ENCODE measurements at places on chromosomes 6 and 20.
A peak's percentile ranks its signal among the peaks of the same experiment; 100 is the strongest.

DNA sequence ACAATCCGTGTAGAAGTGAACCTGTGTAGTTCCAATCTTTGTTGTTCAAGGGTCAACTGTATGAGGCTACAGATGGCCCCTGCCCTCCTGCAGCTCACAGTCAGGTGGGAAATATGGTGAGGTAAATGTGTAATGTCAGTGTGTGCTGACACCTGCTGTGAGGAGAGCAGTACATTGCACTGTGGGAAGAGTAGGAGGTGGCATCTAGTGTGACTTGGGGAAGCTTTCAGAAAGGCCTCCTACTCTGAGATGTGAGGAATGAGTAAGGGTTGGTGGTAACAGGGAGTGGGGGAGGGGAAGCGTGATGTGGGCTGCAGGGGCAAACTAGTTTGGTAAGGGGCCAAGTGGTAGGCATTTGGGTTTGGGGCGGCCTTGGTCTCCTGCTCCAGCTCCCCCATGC is 188.8 kb downstream of the FARS2 start:
- DNase-seq, result no peak

DNA sequence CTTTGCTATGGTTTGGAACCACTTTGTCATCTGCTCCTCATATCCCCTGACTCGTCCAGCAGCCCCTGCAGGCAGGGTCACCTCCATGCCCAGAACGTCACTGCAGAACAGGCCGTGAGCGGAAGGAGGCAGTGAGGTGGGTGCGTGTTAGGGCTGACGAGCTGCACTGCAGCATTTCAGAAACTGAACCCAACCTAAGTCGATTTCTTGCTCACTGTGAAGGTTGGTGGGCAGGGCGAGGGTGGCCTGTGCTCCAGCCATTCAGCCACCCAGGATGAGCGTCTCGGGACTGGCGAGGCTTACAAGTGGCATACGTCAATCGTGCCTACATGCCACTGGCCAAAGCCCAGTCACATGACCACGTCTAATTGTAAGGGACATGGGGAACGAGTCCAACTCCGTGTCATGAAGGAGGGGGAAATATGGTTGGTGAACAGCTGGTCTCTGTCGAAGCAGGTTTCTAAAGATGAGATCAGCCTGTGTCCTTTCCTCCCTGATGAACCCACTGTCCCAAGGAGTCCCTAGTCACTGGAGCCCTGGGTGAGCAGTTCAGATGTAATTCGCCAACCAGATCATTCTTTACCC is 289.1 kb downstream of the TAF4 start:
- no peak for DNase-seq

- no peak for DNase-seq
These were observed 274.1 kb downstream of the CLIC5 start for GRCh38 chr6:45741437-45742171.

DNA sequence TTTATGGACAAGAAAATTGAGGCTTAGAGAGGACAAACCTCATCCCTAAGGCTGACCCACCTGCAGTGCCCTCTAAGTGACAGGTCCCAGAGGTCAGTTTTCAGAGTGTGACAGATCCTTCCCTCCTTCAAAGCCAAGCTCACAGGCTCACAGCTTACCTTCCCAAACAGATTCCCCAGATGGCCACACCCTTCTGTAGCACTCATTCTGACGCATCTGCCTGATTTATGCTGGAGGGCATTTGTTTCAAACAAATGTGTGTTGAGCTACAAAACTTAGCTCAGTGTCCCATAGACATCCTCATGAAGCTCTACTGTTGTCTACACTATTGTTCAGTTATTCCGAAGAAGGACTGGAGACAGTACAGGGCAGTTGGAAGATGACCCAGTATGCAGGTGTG is 60.6 kb upstream of the RIN2 start:
- DNase-seq, result no peak

GRCh38 chr6:150606647-150607328 is 7.1 kb downstream of the PLEKHG1 start:
- no peak for DNase-seq

DNA sequence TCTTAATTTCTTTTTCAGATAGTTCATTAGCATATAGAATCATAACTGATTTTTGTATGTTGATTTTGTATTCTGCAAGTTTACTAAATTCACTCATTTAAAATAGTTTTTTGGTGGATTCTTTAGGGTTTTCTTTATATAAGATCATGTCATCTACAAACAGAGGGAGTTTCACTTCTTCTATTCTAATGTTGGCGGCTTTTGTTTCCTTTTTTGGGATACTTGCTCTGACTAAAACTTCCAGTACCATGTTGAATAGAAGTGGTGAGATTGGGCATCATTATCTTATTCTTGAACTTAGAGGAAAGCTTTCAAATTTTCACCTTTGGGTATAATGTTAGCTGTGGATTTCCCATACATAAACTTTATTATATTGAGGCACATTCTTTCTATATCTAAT is 296.9 kb downstream of the BCKDHB start:
- no peak for DNase-seq

DNA sequence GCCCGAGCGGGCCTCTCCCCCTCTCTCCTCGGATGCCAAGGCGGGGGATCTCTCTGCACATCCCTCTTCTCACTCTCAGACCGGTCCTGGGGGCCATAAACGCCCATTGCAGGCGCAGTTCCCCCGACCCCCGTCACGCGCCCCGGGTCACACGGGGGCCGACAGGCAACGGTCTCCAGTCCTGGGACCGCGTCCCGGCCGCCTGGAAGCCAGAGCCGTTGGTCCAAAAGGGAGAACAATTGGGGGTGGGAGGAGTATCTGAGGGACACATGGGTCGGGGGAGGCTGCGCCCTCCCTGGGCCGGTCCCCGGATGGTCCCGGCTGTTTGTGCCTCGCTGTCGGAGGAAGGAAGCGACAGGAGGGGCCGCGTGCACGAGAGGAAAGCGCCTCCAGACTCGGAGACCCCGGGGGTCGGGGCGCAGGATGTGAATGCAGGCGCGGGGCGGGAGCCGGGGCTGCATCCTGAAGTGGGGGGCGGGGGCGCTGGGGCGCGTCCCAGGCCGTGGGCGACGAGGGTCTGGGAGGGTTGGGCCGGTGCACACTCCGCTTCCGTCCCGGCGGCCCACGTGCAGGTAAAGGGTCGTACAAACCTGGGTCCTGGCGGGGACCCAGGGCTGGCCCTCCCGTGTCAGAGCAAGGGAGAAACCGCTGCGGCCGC is 903 bp downstream of the SLC4A11 start:
- no peak for DNase-seq

DNA sequence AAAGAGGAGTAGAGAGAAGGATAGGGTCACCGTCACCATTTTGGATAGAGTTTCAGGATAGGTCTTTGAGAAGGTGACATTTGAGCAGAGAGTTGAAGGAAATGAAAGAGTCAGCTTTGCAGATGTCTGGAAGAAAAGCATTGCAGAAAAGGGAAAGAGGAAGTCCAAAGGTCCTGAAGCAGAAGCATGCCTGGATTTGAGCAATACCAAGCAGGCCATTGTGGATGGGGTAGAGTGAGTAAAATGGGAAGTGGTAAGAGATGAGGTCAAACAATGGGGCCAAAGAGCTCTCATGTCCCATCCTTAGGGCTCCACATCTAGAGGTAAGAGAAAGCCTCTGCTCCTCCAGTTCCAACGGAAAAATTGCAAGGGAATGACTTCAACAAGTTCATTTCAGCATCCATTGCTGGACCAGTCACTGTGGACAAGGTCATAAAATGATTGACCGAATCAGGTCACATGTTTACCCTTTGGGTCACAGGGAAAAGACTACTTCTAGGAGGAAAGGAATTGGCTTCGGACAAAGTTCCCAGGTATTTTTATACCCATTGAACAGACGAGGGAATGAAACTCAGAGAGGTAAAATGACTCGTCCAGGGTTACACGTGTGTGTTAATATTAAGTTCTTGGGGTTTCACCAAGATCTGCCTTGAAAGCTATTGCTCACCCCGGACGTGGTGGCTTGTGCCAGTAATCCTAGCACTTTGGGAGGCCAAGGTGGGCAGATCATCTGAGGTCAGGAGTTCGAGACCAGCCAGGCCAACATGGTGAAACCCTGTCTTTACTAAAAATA is 6.6 kb upstream of the SAMHD1 start:
- no peak for DNase-seq

GRCh38 chr6:116402108-116402937 is 31.6 kb downstream of the DSE start:
- DNase-seq, result no peak

DNA sequence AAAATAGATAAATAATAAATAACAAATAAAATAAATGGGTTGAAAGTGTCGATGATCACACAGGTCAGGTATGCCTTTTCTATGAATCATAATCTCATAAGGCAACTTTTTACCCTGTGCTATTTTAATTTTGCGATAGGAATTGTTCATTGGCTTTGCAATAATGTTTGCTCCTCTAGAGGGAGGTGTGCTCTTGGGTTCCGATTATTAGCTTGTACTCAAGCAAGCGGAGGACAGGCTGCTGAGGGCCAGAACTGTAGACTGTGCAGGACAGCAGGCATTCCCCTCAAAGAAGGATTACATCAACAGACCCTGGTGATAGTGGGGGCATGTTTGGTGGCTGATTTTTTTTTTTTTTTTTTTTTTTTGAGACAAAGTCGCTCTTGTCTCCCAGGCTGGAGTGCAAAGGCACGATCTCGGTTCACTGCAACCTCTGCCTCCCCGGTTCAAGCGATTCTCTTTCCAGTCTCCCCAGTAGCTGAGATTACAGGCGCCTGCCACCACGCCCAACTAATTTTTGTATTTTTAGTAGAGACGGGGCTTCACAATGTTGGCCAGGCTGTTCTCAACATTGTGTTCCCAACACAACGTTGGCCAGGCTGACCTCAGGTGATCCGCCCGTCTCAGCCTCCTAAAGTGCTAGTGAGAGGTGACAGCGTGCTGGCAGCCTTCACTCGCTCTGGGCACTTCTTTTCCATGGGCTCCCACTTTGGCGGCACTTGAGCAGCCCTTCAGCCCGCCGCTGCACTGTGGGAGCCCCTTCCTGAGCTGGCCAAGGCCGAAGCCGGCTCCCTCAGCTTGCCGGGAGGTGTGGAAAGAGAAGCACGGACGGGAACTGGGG is 35.6 kb downstream of the RIOK1 start:
- peak; percentile 36 for DNase-seq

GRCh38 chr6:117919275-117919674 is 12.2 kb downstream of the SLC35F1 start:
- DNase-seq, result peak; percentile 21

GRCh38 chr20:51467956-51468626 is 74.4 kb downstream of the NFATC2 start:
- no peak for DNase-seq

DNA sequence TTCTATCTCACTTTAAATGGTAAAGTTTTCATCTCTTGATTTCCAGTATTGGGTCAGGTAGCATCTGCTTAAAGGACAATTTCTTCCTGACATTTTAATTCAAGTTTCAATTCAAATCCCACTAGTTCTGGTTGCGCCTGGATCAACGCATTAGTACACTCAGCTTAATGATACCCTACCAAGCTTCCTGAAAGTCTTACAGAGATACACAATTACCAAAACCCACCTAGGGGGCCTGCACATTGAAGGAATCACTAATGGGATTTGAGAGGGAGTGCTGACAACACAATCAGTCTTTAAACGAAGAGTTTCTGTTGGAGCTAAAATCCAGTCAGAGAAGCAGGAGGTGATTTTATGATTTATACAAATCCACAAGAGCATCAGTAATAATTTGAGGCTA is 293.0 kb downstream of the PHF3 start:
- no peak for DNase-seq

GRCh38 chr6:6906570-6907213 is 201.1 kb upstream of the RREB1 start:
- DNase-seq, result no peak

All from HEK293T (cell line).